NCI-H2029 (cell line): ENCODE measurements at places on chromosomes 11 and 22.

- peak; percentile 19 for DNase-seq
Observed at GRCh38 chr11:57453543-57454177, 6.7 kb upstream of the RTN4RL2 start.

- DNase-seq, result no peak
Observed at GRCh38 chr22:27132400-27132799, 475.0 kb downstream of the MIAT start.

GRCh38 chr11:88378422-88379066 is 41.0 kb upstream of the CTSC start:
- DNase-seq, result no peak

DNA sequence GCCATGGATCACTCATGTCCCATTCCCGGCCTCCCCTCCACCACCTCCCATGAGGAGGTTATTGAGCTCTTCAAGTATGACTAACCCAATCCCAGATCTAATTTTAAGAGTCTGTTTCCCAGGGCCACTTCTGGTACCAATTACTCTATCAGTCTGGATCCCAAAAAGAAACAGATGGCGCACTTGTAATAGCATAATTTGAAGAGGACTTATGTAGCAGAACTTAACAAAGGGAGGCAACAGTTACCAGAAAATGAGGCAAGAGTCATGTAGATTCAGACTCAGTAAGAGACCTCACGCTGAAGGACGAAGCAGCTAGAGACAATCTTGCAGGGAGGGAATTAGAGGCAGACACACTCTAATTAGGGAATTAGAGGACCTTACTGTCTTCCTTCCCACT is 46.9 kb downstream of the DDX6 start:
- DNase-seq, result no peak

- DNase-seq, result no peak
Observed at GRCh38 chr11:17786824-17787525, 52.4 kb downstream of the KCNC1 start.

DNA sequence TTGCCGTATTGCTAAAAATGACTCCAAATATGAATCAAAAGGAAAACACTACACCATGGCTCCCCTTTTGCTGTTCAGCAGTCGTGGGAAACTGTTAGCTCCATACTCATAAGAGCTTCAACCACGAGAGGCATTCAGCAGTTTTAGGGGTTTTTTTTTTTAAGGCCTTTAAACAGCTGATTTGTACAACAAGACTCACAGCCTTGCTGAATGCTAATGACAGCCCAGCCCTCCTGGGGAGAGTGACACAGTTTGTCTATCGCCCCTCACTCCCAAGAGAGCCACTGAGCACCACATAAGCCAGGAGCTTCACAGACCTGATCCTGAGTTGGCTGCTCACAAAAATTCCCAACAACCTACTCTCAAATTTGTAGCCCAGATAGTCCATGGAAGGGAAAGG is 32.4 kb downstream of the GALNT18 start:
- DNase-seq, result no peak

DNA sequence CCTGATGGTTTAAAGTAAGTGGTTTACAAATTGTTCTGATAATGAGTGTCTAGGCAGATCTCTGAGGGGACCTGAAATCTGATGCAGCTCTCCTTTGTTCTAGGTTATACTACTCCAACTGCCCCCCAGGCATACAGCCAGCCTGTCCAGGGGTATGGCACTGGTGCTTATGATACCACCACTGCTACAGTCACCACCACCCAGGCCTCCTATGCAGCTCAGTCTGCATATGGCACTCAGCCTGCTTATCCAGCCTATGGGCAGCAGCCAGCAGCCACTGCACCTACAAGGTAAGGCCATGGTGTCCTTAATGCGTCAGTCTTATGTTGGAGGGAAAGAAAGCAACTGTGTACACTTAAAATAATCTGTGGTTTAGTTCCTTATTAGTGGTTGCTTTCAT is 9.9 kb downstream of the EWSR1 start:
- no peak for DNase-seq

- DNase-seq, result no peak
Observed at GRCh38 chr11:100777736-100778135, 90.6 kb downstream of the ARHGAP42 start.

DNA sequence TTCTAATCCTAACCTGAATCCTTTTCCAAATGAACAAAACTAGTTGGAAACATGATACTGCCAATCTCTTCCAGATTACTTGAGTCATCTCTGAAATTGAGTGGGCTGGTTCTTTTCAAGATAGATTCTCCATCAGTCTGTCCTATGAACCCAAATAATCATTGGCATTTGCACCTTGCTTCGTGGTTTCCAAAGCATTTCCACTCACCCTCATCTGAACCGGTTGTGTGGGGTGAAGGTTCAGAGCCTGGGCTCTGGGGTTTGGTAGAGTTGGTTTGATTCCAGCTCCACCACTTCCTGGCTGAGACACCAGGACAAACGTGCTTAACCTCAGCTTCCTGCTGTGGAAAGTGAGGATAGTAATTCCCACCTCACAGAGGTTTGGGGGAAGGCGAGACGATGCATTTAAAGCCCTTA is 206.4 kb upstream of the E2F8 start:
- DNase-seq, result no peak

DNA sequence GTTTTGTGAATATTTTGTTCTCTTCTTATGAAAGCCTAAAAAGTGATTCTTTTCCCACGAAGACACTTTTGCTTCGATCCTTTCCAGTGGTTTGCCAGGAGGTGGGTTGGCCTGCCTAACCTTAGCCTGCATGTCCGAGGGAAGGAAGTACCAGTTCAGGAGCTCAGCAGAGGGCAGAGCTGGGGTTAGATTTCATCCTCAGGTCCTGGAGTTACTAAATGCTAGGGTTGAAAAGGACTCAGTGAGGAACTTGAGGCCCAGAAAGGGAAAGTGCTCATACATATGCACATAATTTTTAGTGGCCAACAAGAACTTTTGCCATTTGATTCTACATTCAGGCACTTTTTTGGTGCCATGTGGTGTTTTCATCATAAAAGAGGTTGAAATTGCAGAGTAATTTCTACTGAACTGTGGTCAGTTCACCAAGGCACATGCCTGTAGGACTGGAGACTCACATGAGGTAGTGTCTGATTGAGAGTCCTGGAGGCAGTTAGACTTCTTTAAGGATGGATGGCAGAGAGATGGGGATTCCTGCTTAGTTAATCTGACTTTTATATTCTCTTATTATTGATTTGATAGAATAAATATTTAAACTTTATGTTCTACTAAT is 36.7 kb downstream of the NCAM1 start:
- DNase-seq, result no peak

DNA sequence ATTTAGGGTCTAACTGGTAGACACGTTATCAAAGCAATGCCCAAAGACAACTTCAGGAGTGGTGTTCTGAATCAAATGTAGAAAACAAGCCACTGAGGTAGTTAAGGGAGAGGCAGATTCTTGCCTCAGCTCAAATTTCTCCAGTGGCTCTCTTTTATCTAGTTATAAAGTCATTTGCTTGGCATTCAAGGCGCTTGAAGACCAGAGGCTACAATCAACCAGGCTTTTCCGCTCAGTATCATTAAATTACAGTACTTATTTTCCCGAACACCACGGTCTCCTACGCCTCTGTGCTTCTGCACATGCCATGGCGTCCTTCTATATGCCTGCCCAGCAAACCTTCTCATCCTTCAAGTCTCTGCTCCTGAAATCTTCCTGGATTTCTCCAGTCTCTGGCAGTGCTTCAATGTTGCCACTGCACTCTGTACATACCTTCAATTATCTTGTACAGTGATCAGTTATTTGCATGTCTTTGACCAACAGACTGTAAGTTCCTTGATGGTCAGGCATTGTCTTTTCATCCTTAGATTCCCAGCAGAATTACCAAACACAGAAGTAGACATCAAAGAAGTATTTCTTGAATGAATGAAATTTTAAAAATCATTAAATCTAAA is 1.4 kb downstream of the POGLUT3 start:
- DNase-seq, result no peak

DNA sequence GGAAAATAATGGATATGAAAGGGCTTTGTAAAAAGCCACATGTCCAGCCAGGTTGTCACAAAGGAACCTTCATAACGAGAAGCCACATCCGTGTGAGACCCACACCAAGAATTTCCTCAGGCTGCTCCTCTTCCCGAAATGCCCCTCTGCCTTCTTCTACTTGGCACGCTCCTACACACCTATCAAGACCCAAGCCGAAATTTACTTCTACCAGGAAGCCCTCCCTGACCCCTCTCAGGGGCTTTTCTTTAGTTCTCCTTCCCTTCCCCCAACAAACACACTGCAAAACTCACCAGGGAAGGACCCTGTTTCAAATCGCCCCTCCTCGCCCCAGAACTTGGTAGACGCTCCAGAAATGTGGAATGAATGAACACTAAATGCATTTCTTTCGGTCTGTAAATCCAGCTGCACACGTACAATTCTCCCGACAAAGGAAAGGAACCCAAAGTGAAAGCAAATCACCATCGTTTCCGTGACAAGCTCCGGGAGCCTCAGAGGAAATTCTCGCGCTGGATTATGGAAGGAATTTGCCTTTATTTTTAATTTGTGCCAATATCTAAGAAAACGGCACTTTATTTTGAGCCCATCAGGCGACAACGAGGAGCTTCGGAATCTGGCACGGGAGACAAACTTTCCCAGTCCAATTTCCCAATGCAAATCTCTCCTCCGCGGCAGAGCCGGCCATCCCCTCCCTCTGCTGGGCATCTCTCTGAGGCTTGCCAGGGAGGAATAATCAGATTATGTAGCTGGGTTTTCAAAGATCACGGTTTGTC is 13.2 kb upstream of the SHISAL1 start:
- peak; percentile 26 for DNase-seq

DNA sequence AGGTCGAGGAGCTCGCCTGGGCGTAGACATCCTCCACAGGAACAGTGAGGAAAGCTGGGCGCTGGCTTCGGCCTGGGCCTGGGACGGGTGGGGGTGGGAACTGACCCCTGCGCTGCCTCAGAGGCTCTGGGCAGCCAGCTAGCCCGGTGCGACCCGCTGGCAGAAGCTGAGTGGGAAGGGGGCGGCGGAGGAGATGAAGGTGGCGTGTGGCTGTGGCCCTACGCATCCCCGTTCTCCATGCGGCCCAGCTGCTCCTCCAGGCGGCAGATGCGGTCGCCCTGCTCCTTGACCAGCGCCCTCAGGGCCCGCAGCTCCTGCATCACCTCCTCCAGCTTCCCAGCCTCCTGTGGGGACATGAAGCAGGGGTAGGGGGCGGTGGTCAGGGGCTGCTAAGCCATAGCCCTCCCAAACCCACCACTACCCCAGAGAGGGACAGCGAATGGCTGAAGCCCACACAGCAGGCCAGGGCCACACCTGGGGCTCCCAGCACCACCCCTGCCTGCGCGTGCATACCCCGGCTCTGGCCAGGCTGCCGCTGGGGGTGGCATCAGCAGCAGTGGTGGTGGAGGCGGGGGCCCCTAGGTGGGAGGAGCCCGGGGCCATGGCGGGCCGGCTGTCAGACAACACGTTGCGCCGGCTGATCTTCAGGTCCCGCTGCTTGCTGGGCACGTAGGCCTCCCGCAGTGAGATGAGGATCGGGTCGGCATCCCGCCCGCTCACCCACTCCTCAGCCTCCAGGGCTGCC is 848 bp upstream of the PTPRCAP start:
- DNase-seq, result no peak

- DNase-seq, result no peak
Observed at GRCh38 chr22:39306456-39307361, 12.7 kb downstream of the RPL3 start.

GRCh38 chr11:65539744-65540289 is 14.9 kb downstream of the SCYL1 start:
- DNase-seq, result peak; percentile 73

- no peak for DNase-seq
Observed at GRCh38 chr11:439315-440064, 2.3 kb downstream of the ANO9 start.

GRCh38 chr11:88340366-88340935 is 2.9 kb upstream of the CTSC start:
- no peak for DNase-seq

DNA sequence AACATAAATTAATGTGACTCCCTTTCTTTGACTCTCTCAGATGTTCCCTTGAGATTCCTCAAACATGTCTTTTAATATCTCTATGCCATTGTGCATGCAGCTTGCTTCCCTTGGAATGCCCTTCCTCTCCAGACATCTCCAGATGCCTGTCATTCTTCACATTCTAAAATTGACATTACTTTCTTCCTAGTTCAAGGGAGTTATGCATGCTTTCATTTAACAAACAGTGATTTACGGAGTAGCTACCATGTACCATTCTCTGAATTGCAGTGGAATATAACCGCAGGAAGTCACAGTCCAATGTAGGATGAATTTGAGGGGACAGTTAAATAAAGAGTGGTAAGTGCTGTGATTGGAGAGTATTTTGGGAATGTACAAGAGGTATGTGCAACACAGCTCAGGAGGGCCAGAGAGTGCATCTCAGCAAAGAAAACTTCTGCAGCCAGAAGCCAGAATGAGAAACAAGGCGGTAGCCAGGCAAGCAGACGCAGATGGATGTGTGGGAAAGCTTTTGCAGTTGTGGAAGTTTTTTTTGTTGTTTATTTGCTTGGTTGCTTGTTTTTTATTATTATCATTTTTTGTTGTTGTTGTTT is 18.7 kb downstream of the MMP10 start:
- DNase-seq, result no peak

DNA sequence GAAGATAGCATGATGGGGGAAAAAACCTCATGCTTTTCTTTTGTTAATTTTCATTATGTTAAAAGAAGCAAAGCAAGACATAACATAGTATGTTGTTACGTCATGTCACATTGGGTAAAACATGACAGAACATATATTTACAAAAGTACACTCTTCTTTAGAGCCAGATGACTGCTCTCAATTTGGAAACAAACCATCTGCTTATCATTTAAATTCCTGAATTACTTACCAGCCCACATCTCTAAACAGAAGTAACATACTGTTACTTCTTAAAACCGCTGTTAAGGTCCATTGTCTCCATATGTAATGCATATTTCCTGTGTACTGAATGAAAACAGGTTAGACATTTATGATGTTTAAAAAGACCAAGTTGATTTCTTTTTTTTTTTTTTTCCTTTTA is 100.0 kb downstream of the TMEM135 start:
- no peak for DNase-seq
